ENCODE measurements at places on chromosomes 13 and 19.

- no peak for DNase-seq
Measured at GRCh38 chr13:55517312-55517711, 1623.4 kb upstream of the PRR20A start.

DNA sequence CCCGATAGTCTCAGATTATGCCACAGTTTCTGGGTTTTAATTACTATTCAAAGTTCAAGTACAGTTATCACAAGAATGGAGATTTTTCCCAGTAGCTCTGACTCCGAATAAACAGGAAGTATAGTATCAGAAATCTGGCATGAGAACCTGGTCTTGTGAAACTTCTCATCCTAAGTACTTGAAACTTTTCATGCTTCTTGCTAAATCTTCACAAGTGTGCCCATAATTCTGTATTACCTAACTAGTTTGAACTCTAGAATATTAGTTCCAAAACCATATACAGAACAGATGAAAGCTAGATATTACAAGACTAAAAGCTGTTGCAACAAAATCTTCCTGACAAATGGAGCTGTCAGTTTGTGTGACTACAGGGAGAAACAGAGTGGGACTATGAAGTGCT is 70.5 kb upstream of the CSNK1A1L start:
- no peak for DNase-seq

DNA sequence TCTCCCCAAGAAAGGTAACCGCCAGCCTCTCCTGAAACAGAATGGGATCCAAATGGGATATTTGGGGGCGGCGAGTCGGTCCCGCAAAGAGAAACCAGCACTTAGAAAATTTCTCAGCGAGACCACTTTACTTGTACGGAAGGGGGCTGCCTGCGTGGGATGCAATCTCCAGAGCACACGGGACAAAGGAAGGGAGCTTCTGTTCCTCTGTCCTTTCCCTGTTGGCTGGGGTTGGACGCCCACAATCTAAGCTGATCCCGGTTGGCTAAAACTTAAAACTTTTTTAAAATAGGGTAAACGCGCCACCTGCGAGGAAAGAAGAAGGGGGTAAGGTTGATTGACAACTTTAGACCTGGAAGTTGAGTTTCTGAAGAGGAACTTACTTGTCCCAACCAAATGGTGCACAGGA is 826 bp upstream of the BSG start:
- no peak for DNase-seq

GRCh38 chr13:24257497-24257896 is 51.9 kb upstream of the C1QTNF9 start:
- no peak for DNase-seq

DNA sequence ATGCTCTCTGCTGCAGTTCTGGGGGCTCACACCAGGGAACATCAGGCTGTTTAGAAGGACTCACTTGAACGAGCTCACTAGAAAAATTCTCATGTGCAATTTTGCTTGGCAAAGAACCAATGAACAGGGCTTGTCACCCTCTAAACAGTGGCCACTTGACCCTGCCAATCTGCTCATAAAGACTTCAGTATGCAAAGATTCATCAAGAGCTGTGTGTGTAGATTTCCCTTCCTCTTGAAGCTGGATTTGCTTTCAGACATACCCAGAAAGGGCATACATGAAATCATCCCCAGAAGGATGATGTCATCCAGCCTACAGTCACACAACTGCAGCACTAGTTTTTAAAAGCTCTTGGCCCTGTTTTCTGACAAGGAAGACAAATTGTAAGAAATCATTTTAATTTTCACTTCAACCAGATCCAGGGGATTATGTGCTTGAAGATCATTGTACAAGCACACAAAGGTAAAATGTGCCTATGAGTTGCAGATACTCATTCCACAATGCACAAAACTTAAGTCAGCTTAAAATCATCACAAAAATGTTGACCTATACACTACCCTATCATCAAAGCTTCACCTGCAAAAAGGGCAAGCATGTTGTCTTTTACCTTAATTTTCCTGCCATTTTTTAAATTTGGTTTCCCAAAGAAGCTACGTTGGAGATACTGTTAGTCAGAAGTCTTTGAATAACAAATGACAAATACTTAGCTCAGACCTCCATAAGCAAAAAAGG is 5.2 kb upstream of the STK24 start:
- DNase-seq = no peak

GRCh38 chr19:49210108-49210900 is 52.7 kb downstream of the TRPM4 start:
- DNase-seq = peak; percentile 44

DNA sequence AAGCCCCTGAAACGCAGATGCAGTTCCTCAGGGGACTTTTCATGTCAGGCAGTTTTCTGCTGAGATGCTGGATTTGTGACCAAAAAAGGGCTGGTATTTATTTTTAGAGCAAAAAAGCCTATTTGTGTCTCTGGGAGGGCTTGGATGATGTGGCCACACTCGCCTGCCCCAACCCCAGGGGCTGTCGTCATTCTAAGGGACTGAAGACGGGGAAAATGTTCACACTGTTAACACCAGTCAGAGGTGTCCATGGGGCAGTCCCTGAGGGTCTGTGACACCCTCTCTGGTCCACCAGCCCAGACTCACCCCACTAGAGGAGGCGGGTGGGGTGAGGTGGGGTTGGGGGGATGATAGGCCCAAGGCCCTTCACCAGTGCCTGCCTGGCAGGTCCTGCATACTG is 15.9 kb upstream of the EPHX3 start:
- DNase-seq = no peak

DNA sequence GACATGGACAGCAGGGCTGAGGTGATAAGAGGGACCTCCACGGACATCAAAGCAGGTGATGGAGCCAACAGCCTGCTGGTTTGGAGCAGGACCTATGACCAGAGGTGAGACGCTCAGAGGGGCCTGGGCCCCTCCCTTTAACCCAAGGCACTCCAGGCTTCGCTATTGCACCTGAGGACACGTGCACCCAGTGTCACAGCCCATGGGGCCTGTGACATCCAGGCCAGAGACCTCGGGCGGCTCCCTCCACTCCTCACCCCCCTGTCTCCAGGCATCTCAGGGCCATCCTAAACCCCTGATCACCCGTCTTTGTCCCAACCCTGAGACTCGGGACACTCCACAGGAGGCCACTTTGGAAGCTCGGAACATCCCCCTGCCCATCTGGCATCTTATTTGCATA is 12.9 kb downstream of the ADGRE5 start:
- DNase-seq = no peak

DNA sequence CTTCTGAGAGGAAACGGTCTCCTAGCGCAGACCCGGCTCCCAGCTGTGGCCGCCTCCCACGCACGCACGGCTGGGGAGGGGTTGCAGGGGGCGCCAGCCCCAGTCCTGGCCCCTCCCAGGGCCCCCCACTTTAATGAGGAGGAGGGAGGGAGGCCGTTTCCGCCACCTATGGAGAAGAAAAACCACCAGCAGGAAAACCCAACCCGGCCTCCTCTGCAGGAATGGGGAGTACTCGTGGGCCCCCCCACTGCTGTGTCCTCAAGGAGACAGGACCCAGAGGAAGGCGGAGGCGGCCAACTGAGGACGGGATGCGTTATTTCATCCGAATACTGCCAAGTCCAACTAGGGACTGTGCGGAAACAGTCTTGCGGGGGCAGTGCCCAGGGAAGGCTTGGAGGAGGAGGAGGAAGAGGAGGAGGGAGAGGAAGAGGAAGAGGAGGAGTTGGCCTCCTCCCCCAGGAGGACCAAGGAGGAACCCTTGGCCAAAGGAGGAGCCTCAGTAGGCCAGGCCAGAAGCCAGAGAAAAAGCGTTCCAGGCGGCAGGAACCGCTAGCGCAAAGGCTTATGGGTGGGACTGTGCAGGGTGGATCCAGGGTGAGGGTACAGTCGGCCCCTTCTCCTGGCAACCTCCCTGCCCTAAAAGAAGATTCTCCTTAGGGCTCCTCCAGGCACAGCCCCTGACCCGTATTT is 3.9 kb upstream of the SSBP4 start:
- DNase-seq = no peak
